Aorta (tissue), 5 donors: ENCODE measurements at places on chromosomes 12 and 14. TPM values are rescaled to one million over a fixed set of nuclear protein-coding genes. Genes with fewer than 3 reads are reported as not detected.

Gene PPFIA2
- polyA plus RNA-seq = 5.4 TPM

Gene CSAD
- polyA plus RNA-seq = 118 TPM

Gene TRHDE
- 0.13 TPM for polyA plus RNA-seq

Gene RACGAP1
- 4.6 TPM for polyA plus RNA-seq

Gene NKX2-8
- polyA plus RNA-seq = not detected
